ENCODE measurements at places on chromosomes 5 and 9. TPM values are rescaled to one million over a fixed set of nuclear protein-coding genes. Genes with fewer than 3 reads are reported as not detected.

The TXNDC8 gene
- not detected for total RNA-seq

The PAEP gene
- not detected for total RNA-seq

DNA sequence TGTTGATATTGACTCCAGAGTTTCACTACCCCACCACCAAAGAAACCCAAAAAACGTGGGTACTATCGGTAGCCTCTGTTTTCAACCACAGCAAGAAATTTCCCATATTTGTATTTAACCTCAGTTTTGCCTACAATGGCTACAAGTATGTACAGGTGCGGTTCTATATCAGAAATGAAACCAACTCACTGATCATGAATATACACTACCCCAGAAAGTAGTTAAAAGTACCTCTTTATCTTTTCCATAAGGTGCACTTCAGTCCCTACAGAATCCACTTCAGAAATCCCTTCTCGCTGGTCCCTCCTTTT lies 140.6 kb upstream of the SLC12A2 start:
- DNase-seq: no peak

The MAMDC4 gene
- total RNA-seq: 17.7 TPM

The ADAMTS12 gene
- total RNA-seq: not detected

- DNase-seq: no peak
Observed at GRCh38 chr9:110101531-110102161, 106.3 kb downstream of the C9orf152 start.

GRCh38 chr5:79851391-79851863 lies 139.6 kb downstream of the MTX3 start:
- no peak for DNase-seq

The CYFIP2 gene
- total RNA-seq: 493 TPM

DNA sequence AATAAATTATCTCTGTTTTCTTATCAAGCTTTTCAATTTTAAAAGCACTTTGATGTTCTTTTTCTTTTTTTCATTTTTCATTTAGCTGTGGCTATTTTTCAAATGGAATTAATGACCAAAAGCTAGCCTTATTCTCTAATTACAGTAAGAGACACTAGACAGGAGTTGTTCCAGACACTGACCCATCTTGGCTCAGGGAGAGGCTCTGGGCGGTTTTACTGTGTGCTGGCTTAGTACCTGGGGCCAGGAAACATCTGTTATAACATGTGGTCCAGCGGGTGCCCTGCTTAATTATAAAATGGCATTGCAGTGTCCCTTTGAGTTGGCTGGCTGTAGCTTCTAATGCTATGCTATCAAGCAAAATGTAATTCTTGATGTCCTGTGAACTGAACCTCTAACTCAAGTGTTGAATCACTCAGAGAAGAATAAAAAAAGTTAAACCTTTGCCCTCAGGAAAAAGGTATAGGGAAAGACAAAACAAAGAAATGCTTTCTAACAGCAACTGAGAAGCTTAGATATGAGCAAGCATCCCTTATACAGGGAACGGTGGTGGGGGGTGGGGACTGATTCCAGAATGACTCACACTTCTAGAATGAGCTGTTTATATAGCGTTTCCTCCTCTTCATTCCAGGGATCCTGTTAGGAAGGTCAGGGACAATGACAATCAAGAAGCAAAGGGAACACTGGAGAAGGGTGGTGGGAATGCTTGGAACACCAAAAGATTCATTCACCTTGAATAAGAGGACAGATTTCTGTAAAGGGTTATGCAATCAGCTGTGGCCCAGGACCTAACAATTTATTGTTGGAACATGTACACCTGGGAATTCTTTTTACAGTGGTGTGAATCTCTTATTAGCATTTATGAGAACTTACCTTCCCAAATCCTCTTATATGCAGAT lies 58.7 kb upstream of the NFIB start:
- no peak for DNase-seq

The ENC1 gene
- 0.99 TPM for total RNA-seq

The FSD1L gene
- total RNA-seq: 3.9 TPM

DNA sequence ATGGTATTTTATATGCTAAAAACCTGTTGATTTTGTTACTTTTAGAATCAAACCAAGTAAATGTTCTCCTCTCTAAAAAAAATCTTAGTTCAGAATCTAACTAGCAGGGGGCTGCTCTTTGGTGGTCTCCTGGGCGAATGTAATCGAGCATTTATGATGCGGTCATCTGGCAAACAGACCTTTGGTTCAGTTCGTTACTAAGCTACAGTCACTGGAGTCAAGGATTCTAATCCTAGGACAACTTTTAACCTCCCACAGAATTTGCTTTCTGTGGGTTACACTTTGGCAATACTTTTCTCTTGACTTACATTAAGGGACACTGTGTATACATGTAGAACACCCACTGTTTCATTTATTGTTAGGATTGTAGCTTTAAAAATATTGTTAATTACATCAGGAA lies 26.3 kb upstream of the FREM1 start:
- no peak for DNase-seq

The GDA gene
- not detected for total RNA-seq

All from activated naive CD4-positive, alpha-beta T cell treated with anti-CD3 and anti-CD28 coated beads, Interleukin-2, amount 50 U/mL, for 72 hours (primary cell).